ENCODE measurements at places on chromosomes 6 and 20. TPM values are rescaled to one million over a fixed set of nuclear protein-coding genes. Genes with fewer than 3 reads are reported as not detected.
A peak's percentile ranks its signal among the peaks of the same experiment; 100 is the strongest.

The DEFB121 gene
- total RNA-seq = not detected

- DNase-seq = no peak
Observed at GRCh38 chr6:9761220-9761619, 653.7 kb downstream of the TFAP2A start.

DNA sequence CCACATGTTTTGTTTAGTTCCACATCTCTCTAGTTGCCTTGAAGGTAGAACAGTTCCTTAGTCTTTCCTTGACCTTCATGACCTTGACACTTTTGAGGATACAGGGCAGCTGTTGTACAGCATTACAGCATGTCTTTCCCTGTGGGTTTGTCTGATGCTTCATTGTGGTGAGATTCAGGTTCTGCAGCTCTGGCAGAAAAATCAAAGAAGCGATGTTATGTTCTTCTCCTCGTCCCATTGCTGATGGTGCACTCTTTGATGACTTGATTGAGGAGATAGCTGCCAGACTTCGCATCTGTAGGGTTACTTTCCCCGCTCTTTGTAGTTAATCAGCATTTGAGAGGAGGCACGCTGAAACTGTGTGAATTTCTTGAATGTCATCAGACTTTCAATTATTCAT is 12.0 kb downstream of the CEBPB start:
- no peak for DNase-seq

- no peak for DNase-seq
Observed at GRCh38 chr6:124073021-124073420, 269.4 kb downstream of the NKAIN2 start.

DNA sequence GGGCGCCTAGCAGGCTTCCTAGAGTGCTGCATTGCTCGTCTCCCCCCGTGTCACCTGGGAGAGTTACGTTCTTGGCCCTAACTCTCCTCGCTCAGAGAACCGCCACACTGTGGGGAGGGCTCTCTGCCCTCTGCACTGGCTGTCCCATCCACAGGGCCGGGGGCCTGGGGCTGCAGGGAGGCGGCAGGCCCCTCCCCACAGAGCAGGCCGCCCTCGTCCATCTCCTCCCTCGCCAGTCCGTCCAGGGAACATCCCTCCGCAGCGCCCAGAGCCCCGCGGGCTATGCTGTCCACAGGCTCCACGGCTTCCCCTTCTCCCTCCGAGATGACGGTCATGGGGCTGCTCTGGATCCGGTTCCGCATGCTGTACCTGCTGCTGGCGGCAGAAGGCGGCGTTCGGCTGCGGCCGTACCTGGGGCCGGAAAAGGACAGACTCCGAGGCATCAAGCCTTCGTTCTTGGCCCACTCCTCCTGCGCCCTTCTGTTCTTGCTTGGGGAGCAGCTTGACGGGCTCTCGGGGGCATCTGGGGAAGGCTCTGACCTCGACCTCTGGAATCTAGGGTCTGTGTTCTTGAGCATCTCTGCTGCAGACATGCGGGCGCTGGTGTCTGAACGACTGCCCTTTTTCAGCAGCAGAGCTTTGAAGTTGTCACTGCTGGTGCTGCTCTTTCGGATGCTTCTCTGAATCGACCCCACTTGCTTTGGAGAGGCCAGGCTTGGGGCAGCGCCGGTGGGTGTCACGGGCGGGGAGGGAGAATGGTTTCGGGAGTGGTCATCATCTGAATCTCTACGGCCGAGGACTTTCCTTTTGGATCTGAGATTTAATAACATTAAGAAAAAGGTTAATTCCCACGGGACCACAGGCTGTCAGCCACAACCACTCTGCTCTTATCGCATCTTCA is 20.2 kb downstream of the HEBP2 start:
- DNase-seq = no peak

The EBF4 gene
- total RNA-seq = 7.0 TPM

DNA sequence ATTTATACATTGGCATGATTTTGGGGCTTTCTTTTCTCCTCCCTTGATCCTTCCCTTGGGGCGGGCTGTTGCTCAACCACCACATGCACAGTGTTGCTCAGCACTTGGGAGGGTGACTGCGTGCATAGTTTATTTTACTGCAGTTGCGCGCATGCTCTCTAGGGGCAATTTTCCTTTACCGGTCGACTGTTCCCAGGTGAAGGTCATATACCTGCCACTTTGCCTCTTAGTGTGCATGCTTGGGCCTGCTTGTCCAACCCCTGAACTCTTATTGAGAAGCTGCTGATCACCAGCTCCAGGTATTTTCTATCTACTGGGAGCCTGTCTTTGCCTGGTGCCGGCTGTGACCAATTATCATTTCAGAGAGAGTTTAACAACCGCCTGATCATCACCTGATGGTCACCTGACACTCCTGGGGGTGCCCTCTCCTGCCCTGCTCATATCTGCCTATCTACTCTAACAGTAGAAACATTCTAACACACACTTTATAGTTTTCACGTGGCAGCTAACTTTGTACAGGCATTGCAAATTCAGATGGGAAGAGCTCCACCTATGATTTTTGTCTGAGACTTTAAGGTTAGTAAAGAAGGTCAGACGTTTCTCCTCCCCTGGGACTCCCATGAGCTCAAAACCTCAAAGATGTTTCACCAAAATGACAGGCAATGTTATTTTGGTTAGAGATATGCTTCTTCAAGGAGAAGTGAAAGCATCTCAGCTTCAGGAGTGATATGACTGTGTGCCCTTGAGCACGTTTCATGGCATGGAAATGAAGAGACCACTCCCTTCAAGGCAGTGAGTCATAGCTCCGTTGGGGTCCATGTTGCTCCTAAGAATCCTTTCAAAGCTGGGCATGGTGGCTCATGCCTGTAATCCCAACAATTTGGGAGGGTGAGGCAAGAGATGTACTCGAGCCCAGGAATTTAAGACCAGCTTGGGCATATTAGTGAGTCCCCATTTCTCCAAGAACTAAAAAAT is 227.5 kb upstream of the MYLIP start:
- DNase-seq = no peak

The SIRPB1 gene
- total RNA-seq = 2.9 TPM

The GABRR1 gene
- total RNA-seq = not detected

DNA sequence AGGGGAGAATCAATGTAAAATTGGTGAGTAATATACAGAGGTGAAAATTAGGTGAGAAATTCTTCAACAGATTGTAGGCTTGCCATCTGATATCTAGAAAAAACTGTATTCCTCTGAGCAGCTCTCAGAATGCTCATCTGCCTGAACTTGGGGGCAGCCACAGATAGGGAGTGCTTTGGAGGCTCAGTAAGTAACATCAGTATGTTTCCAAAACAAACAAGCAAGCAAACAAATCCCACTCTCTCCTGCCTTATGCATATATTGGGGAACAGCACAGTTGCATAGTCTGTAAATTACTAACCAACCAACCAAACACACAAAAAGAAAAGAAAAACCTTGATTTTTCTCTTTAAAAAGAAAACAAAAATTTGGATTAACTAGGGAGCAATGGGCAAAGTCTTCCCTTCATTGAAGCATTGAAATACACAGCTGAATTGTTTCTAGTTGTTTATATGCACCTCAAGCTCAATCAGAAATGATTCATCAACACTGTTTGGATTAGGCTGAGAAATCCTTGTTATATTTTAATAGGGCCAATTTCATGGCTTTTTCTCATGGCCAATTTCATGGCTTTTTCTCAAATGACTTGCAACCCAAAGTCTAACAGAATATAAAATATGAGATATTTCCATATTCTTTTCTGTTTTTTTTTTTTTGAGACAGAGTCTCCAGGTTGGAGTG is 50.1 kb upstream of the DEK start:
- DNase-seq = no peak

- DNase-seq = peak; percentile 49
Observed at GRCh38 chr6:107800564-107801164, 23.4 kb downstream of the SCML4 start.

DNA sequence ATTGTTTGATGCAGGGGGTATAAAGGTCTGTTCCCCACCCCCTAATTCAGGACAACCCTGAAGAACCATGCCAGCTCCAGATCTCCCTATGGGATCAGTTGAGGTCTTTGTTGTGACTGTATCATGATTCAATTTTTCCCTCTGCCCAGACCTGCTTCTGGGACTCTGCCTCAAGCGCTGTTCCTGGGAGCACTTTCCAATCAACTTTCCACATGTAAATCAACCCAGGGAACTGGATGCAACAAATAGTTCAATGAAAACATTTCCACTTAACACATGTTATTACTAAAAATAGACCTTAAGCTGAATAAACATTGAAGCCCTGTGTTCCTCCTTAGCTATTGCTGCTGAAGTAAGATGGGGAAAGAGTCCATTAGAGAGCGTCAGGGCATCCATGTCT is 139.5 kb downstream of the C6orf58 start:
- no peak for DNase-seq

- DNase-seq = no peak
Observed at GRCh38 chr6:155373276-155373675, 59.0 kb upstream of the TFB1M start.

DNA sequence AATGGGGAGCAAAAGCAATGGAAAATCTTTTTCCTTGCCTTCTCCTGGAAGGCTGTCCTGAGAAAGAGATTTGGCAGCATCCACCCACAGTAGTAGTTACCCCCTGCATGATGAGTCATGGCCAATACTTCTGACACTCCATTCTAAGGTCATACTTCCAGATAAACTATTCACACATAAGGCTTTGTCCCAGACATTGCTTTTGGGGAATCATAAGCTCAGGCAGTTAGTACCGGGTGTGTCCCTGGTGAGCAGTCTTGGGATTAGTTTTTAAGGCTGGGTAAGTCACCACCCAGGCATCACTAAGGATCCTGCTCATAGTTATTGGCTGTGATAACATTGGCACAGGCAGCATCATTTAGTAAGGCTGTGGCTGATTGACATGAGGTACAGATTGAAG is 160.6 kb upstream of the GGTLC1 start:
- DNase-seq = no peak

Measured in stomach (tissue), 19 donors.